ENCODE measurements at places on chromosomes 11 and 22.

DNA sequence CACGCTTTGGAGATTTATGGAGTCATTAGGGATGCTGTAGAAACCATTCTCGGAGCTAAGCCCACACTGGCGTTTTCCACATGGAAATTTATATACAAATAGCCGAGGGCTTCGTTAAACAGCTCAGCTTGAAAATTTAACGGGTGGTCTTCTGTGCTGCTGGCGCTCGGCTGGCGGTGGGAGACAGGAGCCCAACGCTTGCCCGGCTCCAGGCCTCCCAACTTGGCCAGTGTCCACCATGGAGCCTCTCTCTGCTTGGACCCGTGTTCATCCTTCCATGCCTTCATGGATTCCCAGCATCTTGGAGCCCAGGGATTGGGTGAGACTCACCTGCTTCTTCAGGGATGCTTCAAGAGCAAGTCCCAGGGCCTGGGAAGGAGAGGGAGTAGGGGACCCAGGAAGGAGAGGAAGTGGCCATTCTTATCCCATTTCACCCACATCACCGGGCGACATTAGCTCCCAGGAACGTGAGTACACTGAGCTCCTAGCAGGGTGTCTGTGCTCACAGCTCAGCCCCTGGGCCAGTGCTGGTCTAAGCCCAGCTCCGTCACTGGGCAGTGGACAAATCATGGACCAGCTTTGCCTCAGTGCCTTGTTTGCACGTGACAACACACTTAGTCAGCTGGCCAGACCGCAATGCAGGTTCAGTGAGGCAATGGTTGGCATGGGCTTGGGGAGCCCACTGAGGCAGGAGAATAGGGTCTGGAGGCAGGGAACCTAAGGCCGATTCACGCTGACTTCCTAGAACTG, 944.3 kb downstream of the BRD1 start:
- DNase-seq, result no peak

DNA sequence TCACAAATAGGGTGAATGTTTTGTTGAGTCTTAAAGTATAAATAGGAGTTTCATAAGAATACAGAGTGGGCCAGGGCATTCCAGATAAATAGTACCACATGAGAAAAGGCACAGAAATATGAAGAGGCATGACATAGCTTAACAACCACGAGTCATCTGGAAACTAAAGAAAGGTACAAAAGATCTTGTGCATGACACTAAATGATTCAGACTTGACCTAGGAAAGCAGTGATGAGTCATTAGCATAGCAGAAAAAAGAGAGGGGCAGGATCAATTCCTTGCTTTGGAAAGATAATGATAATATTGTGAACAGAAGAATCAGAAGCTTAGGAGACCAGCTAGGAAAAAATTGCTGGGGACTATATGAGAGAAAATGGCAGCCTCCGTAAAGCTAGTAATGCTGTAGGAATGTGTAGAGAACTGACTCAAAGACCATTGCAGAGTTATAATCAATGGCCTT, 47.6 kb upstream of the FIBIN start:
- peak; percentile 9 for DNase-seq

GRCh38 chr22:50471197-50471847, 3.5 kb downstream of the SBF1 start:
- no peak for DNase-seq

DNA sequence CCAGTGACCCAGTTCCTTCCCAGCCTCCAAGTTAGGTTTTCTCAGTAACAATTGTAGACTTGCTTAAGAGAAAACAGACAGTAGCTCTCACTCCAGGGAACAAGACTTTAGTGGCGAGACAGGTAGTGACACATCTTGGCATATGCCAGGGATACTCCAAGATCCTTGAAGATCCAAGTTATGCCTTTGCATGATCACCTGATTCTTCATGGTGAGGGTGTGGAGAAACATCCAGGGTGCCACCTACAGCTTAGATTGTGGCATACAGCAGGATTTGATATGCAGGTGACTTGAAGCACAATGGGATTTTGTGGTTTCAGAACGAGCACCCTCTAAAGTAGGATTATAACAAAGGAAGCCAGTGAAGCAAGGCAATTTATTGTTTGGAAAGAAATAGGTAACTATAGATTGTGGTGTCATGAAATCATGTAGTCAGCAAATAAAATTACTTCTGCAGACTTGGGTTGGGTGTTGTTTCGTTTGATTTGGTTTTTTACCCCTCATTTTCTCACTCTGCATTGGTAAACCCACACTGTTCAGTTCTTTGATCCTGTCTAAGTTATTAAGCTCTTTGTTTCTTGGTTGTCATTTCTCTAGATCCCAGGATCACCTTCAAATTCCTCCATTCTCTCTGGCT, 9.2 kb downstream of the POU2AF3 start:
- peak; percentile 91 for DNase-seq

DNA sequence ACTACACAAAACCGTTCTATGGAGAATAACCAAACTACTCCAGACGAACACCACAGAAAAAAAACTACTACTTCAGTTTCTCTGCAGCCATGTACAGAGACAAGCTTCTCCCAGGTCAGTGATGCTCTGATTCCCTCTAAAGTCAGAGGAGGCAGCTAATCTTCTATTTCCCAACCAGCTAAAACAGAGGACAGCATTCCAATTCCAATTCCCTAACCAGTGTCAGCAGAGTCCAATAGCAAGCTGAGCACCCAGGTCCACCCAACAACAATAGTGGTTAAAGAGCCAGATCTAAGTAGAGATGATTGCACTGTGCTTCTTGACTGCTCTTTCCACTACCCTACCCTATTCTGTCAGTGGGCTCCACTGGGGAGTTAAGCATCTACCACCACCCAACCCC, 6.7 kb downstream of the XKR3 start:
- DNase-seq, result no peak

- DNase-seq, result no peak
These were observed 124.2 kb downstream of the APIP start for GRCh38 chr11:34791780-34792542.

- DNase-seq, result peak; percentile 59
These were observed 734 bp downstream of the ZP1 start for GRCh38 chr11:60867871-60868681.

GRCh38 chr11:77207618-77208313, 79.7 kb downstream of the MYO7A start:
- no peak for DNase-seq

GRCh38 chr11:115389790-115390189, 114.4 kb downstream of the CADM1 start:
- DNase-seq, result no peak

GRCh38 chr11:75334976-75335375, 16.5 kb downstream of the ARRB1 start:
- DNase-seq, result no peak

DNA sequence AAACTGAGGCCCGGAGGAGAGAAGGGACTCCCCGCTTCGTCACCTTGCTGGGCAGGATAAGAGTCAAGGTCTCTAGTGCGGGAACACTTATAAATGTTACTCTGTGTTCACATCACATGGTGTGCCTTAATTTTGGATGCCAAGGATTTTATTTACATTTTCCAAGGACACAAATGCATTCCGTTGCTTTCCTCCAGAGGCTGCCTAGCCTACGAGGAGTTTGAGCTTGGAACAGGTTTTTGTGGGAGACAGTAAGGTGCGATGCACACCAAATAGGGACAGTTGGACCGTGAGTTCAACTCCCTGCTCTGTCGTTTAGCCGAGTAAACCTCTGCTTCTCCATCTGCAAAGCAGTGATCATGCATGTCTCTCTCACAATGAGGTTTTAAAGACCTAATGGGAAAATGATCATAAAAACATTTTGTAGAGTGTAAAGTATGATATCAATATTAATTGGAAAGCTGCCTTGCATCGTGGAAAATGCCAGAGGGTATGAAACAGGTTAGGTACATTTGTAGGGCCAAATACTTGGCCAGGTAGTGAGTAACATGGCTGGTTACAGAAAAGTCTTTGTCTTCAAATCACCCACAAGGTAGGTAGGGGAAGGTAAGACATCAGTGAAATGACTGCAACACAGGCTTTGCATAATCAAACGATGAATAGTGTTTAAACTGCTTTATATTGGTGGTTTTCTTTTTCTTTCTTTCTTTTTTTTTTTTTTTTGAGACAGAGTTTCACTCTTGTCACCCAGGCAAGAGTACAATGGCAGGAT, 61.8 kb downstream of the ST3GAL4 start:
- no peak for DNase-seq

DNA sequence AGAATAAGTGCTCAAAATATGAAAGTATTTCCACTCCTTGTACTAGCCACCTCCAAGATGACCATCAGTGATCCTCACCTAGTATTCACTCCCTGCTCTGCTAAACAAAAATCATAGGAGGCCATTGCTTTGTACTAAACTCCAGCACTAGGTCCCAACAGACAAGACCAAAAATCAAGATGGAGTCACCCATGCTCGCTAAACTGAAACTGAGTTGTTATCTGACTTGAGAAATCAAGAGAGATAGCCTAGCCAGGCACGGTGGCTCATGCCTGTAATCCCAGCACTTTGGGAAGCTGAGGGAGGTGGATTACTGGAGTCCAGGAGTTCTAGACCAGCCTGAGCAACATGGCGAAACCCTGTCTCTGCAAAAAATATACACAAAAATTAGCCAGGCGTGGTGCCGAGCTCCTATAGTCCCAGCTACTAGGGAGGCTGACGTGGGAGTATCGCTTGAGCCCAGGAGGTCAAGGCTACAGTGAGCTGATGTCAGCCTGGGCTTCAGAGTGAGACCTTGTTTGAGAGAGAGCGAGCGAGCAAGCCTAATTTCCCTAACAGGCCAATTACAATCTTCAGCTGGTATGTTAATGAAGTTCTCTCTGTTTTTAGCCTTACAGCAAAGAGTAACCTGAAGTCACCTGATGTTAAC, 9.3 kb downstream of the SEC14L6 start:
- no peak for DNase-seq

DNA sequence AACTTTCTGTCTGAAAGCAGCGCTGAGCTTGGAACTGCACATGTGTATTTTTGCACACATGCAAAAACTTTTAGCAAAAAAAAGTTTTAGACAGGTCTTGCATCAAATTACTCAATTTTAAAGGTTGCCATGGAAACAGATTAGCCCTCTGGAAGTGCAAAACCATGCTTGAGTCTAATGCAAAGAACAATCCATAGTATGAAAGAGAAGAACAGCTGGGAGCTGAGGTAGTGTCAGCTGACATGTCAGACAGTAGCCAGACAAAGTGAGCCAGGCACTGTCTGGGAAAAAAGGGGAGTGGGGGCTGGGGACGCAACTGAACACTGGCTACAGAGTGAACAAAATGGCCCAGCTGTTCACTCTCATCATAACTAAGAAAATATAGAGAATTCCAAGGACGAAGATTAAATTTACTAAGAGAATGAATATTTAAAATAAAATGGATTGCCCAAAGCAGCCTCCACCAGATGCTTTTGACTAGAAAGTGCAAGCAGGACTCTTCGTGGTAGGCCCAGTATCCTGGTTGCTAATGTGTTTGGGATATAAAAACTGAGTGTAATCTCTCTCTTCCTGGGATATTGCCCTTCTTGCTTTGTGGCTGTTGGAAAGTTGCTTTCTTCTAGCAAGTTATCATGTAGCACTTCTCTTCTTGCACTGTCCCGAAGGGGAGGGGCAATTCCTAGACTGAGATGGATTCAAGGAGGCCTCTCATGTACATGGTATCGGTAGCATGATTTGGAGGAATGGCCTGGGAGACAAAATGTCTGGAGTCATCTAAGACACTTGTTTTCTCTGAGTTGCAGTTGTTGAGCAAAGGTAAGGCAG, 434.1 kb upstream of the FAT3 start:
- no peak for DNase-seq

GRCh38 chr11:612201-612960, 3.4 kb downstream of the IRF7 start:
- peak; percentile 94 for DNase-seq

DNA sequence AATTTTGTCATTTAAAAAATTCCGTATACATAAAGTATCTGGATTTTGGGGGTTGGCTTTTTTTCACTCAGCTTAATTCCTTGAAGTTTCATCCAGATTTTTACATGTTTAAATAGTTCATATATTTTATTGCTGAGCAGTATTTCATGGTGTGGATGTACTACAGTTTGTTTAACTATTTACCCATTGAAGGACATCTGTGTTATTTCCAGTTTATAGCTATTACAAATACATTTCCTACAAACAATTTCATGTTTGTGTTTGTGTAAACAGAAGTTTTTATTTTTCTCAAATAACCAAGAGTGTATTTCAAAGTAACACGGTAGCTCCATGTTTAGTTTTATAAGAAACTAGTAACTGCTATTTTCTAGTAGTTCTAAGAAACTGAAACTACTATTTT, 299.7 kb upstream of the ANO3 start:
- no peak for DNase-seq

- DNase-seq, result no peak
These were observed 169.6 kb upstream of the FOLH1 start for GRCh38 chr11:49377978-49378377.
